ENCODE measurements at places on chromosomes 7 and 10.

DNA sequence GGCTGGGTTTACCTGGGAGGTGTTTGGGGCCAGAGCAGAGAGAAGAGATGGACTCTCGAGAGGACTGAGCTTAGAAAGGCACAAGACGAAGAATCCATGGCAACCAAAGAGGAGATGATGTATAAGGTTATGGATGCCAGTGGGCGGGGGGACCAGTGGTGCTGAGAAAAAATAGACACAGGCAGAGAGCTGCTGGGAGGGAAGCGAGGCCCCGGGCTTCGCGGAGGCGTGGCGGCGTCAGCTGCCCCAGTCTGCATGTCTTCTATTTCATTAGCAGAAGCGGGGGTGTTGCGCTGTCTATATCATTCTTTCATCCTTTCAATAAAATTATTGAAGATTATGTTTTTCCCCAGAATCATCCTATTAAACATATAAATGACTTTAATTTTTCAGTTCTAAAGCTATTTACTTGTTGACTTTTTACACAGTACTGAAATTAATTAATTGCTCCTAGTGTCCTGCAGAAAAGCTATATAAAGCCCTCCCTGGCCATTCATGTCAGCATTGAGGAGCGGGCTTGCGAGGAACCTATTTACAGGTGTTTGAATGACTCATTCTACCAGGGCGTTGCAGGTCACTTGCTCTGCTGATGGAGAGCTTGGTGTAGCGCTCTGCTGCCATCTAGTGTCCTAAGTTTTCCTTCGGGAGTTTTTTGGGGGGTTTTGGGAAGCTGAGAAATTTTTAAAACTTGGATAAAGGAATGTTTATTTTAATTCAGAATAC, 42.9 kb upstream of the BHLHA15 start:
- DNase-seq: peak; percentile 58

GRCh38 chr10:97197030-97197500, 11.3 kb upstream of the SLIT1 start:
- no peak for DNase-seq

DNA sequence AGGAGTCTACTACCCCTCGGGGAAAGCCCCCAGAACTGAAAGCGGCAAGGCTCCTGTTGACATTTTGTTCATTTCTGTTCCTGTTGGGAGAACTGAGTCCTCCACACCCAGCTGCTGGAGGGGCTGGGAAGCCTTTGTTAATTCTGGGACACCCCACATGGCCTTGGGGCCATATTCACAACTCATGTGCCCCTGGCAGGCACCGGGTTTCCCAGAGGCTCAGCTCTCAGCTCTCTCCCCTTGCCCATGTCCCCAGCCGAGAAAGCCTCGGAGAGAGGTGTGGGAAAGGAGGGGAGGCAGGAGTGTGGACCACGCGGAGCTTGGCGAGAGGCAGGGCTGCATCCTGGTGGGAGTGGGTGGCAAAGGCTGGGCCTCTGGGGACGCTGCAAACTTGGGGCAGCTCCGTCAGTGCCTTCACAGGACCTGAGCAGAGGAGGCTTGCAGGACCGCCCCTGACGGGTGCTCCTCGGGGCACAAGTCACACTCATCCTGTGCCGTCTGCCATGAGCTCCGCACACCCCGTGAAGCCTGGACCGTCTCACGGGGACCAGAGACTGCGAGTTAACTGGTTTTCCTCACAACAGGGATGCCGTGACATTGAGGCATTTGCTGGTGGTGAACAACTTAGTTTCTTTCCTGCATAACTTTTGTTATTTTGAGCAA, 140.9 kb downstream of the DNAJB6 start:
- no peak for DNase-seq

GRCh38 chr10:2665772-2666171, 401.6 kb upstream of the PFKP start:
- no peak for DNase-seq

- no peak for DNase-seq
Measured at GRCh38 chr10:100288196-100288595, 1.7 kb upstream of the BLOC1S2 start.

GRCh38 chr7:27165089-27165995, at the start of gene HOXA9:
Gene HOXA9 (minus strand): TSS chr7:27165537. CDS start chr7:27165457, 80 bp downstream.
- peak; percentile 85 for DNase-seq

GRCh38 chr10:119177708-119178371, 772 bp downstream of the PRDX3 start:
- DNase-seq: no peak

DNA sequence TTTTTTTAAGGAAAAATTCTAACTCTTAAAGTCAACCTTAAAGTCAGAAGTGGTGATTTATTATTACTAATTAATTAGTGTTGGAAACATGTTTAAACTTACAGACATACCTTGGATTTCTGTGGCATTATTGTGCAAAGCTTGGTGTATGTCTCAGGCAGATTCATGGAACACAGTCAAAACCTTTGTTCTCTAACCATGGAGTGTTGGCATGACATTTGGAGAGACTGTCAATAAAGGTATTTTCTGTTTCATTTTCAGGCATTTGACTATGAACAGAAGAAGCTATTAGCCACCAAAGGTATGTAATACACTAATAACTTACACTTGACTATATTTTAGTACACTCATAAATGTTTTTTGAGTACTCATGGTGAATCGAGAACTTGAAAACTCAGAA, 293.7 kb downstream of the BICC1 start:
- DNase-seq: no peak

DNA sequence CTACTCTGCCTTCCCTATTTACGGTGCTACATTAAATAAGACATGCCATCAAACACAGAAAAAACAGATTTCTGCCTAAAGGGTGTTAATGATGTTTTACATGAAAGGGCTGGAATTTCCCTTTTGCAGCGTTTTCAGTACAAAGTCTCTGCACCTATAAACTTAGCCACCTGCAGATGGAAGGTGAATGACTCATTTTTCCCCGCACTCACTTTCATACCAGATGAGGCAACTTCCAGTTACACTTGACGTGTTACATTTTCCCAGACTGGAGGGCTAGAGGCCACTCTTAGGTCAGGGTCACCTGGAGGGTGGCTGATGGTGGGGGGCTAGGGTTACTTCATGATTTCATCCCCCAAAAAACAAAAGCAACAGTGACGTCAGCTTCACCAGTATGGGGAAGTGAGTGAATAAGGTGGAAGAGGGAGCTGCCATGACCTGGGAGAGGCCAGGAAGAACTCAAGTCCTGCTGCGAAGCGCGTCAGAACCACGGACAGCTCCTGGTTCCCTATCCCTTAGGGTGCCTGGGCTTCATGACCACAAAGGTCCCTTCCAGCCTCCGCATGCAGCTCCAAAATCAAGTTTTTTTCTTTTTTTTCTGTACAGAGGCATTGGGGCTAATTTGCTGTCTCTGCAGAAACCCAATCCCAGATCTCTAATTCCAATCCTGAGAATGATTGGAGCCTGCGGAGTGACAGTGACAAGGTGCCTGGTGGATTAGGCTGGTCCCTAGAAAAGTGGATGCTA, 94.0 kb downstream of the ADARB2 start:
- peak; percentile 10 for DNase-seq

- DNase-seq: peak; percentile 22
Measured at GRCh38 chr7:142827951-142828500, 26.9 kb upstream of the EPHB6 start.

GRCh38 chr10:71432956-71433767, 36.4 kb downstream of the CDH23 start:
- no peak for DNase-seq

GRCh38 chr10:43037942-43038782, 38.7 kb upstream of the RET start:
- DNase-seq: no peak

- no peak for DNase-seq
Measured at GRCh38 chr10:58691528-58691927, 178.9 kb downstream of the BICC1 start.

- DNase-seq: no peak
Measured at GRCh38 chr10:131310142-131310541, 1.4 kb downstream of the TCERG1L start.

DNA sequence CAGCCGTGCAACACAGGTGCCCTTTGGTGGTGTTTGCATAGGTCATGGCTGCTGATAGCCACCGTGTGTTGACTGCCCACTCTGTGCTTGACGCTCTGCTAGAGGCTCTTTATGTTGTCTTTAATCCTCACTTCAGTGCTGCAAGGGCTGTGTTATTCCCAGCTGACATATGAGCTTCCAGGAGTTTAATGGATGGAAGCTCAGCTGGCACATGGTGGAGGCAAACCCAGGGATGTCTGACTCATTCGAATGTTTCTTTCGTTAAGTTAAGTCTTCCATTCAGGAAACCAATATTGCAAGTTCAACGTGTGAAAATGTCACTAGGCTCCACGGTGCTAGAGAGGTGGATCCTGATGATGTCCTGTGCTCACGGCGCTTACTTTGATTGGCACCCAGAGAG, 378.4 kb downstream of the DPP6 start:
- no peak for DNase-seq

GRCh38 chr7:134562136-134562535, 13.2 kb downstream of the AKR1B15 start:
- DNase-seq: peak; percentile 76

DNA sequence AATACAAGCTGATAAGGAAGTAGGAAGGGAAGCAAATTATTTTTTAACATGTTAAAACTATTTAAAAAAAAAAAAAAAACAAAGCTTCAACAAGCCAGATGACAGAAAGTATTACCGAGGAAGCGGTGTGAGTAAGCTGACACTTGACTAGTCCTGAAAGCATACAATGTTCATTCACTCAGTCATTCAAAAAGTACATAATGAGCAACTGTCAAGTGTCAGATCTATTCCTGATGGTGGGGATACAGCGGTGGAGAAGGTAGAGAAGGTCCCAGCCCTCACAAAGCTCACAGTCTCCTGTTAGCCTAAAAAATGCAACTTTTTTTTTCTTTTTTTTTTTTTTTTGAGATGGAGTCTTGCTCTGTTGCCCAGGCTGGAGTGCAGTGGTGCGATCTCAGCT, 40.0 kb downstream of the RAPGEF5 start:
- no peak for DNase-seq

DNA sequence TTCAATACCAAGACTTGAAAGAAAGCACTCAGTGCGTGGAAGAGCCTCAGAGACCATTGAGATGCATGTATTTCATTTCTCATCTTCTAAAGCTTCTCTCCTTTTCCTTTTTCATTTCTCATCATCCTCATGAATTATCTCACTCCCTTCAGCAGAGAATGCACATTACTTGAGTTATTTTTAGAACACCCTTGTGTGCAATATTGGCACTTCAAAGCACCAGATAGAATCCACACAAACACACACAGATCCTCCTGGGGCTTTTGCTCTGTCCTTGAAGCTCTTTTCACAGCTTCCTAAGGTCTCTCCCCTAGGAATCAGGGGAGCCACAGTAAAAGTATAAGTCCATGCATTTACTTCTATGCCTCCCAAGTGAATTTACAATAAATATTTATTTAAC, 18.3 kb downstream of the DGKI start:
- no peak for DNase-seq

- no peak for DNase-seq
Measured at GRCh38 chr7:73972614-73973013, 55.4 kb upstream of the ELN start.

- no peak for DNase-seq
Measured at GRCh38 chr7:44052771-44053365, 8.4 kb downstream of the DBNL start.

- no peak for DNase-seq
Measured at GRCh38 chr7:48497521-48497920, 326.3 kb downstream of the ABCA13 start.

DNA sequence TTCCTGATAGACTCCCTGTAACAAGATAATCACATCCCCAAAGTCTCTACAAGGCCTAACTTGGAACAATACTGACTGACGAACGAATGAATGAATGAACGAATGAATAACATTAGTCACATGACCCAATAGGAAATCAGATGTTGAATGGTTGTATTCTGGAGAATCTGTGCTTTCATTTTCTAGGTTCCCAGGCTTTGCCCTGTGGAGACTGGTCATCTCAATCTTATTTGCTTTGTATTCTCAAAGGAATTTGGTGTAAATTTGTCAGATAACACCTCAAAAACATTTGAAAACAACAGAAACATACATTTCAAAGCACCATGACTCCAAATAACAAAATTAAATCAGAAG, 69.6 kb upstream of the COL1A2 start:
- no peak for DNase-seq

- peak; percentile 37 for DNase-seq
Measured at GRCh38 chr10:89702121-89702480, 711 bp downstream of the KIF20B start.

GRCh38 chr10:127851661-127852194, 41.0 kb downstream of the CLRN3 start:
- DNase-seq: no peak

GRCh38 chr10:99422529-99423096, 7.8 kb downstream of the GOT1 start:
- no peak for DNase-seq

DNA sequence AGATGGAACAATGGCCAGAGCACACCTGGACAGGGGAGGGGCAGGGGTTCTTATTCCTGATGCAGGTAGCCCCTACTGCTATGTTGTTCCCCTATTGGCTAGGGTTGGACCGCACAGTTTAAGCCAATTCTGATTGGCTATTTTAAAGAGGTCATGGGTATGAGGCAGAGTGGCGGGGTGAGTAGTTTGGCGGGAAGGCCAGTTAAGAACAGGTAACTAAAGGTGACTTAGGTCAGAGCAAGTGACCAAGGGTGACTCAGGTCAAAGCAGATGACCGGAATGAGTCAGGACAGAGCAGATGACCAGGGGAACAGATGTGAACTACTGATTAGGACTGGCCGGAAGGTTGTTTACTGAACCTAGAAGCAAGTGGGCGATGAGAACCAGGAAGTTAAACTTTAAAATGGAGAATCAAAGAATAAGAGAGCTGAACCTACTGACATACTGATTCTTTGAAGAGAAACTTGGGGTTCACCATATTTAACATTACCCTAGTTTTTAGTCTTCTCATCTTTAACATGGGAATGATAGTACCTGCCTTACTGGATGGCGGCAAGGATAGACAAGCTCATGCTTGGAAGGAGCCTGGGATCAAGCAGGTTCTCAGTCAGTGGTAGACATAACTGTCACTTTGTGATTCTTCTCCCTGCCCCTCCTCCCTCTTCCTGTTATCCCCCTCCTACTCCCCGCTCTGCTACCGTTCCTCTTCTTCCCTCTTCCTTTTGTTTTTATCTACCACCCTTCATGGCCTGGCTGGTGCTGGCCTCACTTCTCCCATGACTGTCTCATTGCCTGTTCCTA, 55.0 kb downstream of the CCNY start:
- DNase-seq: no peak

DNA sequence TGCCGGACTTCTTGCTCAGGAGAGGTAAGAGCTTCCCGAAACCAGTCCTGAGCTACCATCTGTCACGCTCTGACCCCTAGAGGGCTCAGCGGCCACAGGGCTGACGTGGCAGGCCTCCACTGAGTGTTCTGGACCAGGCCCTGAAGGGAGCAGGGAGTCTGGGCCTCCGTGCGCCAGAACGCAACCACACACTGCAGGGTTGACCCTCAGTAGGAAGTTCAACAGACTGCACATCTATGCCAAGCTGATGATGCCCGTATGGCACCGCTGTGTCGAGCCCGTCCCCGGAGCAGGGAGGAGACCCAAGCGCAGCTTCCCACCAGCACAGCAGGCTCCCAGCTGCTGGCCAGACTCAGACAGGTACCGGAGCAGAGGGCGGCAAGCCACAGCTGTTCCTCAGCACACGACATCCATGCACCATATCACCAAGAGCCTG, 39.2 kb downstream of the CAMK2B start:
- DNase-seq: no peak

GRCh38 chr7:45001138-45001694, 1.2 kb downstream of the CCM2 start:
- DNase-seq: peak; percentile 56

GRCh38 chr10:12375076-12375504, 25.7 kb downstream of the CAMK1D start:
- DNase-seq: no peak

- DNase-seq: no peak
Measured at GRCh38 chr7:135553346-135553745, 4.4 kb upstream of the NUP205 start.

- DNase-seq: no peak
Measured at GRCh38 chr7:108135446-108136190, 5.5 kb upstream of the LAMB4 start.

Measured in A172 (cell line).